Smooth muscle cell of the coronary artery (primary cell): ENCODE measurements at places on chromosomes 3 and 15. TPM values are rescaled to one million over a fixed set of nuclear protein-coding genes. Genes with fewer than 3 reads are reported as not detected.

Gene TRAT1
- not detected in 2 replicates for total RNA-seq

Gene REC114
- not detected in 2 replicates for total RNA-seq

Gene UQCC5
- 9.1 and 13.8 TPM in 2 replicates for total RNA-seq

Gene SH2D7
- not detected in 2 replicates for total RNA-seq

Gene DUOXA1
- 0.59 TPM in 1 of 2 replicates, not detected in the other for total RNA-seq
